ENCODE measurements at places on chromosomes 3 and 15.

DNA sequence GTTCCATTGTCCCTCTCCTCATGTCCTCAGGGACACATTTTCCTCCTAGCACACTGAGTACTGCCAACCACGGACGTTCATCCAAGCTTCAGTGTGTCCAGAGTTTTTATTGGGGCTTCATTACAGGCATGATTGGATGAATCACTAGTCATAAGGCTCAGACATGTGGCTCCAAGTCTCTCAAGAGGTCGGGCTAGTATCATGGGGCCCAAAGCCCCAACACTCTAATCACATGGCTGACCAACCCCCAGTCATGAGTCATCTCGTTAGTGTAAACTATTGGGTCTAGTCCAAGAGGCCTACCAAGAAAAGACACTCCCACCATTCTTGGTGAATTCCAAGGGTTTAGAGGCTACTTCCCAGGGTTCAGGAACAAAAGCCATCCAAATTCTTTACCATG lies 4.4 kb downstream of the TERC start:
- DNase-seq, result peak; percentile 66

DNA sequence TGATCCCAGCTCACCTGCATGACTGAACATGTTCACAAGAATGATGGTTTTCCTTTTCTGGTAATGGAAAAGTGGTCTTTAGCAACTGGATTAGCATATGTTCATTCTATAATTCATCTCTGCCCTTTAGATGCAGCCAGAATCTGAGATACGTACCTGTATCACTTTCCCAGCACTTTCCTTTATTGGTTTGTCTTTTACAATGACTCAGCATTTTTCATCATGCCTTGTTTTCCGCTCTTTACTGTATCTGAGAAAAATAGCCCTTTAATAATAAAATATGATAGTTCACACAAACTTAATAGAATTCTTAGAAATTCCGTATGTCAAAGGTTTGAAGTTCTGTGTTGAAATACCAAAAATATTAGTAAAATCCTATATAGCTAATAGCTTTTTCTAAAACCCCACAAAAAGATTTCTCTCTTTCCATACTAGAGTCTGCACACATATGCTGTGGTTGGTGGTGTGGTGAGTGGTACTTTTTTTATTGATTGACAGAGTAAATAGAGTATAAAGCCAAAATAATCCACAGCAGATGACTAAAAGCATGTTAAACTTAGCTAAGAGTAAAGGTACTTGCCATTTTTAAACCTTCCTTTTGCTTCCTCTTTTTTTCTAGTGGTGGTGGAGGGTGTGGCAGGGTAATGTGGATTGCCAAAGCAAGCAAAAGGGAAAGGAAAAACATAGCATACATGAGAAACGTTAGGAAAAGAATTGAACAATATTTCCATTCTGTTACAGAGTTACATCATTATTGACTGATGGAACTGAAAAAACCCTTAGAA lies 328.9 kb upstream of the RBMS3 start:
- no peak for DNase-seq

- peak; percentile 54 for DNase-seq
These were observed 9.2 kb downstream of the NDUFB5 start for GRCh38 chr3:179613807-179614206.

DNA sequence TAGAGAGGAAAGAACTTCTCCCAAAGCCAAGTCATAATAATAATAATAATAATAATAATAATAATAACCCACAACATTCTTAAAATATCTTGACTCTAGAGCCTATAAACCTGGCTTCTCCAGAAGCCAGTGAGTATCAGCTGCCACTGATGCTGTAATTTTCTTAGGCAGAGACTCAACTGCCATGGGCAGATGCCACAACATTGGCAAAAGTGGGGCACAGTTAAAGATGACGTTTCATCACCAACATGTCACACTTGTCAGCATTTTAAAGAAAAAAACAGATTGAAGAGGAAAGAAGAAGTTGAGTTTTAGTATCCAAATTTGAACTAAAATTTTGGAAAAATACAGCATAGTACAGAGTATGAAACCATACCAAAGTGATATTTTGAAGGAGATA lies 265.0 kb downstream of the ZMAT3 start:
- no peak for DNase-seq

DNA sequence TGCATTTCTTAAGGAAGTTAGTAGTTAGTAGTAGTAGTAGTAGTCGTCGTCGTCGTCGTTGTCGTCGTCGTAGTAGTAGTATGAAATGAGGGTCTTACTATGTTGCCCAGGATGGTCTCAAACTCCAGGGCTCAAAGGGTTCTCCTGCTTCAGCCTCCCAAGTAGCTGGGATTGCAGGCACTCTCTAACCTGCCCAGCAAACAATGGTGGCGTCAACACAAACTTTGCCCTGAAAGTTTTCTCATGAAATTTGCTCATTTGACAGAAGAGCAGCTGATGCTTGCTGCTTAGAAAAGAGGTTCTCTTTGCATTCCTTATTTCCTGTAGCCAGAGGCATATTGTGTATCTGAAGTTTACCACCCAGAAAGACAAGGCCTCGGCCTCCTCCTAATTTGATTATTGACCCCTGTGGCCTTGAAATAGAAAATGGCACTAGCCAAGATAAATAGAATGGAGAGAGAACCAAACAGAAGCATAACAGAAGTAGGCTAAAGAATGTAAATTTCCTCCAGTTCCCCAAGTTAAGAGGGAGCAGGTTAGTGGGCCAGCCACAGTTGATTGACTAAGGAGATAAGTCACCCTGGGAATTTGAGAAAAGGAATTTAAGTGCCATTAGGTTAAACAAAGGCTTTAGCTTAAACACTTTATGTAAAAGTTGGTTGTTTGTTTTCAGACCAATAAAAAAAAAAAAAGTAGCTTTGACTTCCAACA lies 166.2 kb upstream of the ROBO2 start:
- DNase-seq, result peak; percentile 5

DNA sequence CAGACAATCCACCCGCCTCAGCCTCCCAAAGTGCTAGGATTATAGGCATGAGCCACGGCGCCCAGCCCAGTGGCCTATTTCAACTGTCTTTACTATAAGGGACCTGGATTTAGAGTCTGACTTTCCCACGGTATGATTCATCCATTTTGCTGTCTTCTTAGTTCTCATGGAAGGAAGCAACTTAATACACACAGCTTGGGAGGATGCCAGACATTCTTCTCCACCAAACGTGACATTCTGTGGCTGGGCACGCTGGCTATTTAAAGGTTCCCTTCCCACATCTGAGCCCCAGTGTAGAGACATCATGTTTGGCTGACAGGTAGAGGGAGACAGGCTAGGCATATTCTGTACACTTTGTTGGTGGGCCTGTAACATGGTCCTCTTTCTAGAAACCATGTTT lies 26.2 kb downstream of the FAM43A start:
- DNase-seq, result peak; percentile 99

DNA sequence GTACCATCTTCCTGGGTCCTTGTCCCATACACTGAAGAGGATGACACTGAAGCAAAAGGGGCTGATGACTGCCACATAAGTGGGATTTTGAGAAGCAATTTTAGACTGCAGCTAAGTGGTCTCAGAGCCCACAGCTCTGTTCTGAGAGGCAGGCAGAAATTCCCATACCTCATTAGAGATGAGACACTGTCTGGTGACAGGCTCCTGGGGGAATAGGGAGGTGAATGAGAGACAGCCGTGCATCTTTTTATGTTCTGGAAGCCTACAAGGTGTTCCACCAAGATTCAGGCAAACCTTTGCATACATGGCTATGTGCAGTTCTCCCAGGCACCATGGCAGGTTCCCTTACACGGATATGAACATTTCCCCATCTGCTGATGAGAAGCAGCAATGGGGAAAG lies 47.2 kb downstream of the LIMD1 start:
- no peak for DNase-seq

- peak; percentile 73 for DNase-seq
These were observed 358.4 kb upstream of the PROK2 start for GRCh38 chr3:72143322-72143721.

GRCh38 chr3:39413691-39414420 lies 7.3 kb downstream of the RPSA start:
- no peak for DNase-seq
